Substantia nigra (tissue), 51 donors: ENCODE measurements at places on chromosomes 13 and 19.

GRCh38 chr13:21871382-21871781, 200.5 kb downstream of the FGF9 start:
- no peak for DNase-seq

GRCh38 chr19:6531956-6532243, 1.1 kb downstream of the TNFSF9 start:
- no peak for DNase-seq

GRCh38 chr13:62360609-62361008, 945.0 kb upstream of the PCDH20 start:
- no peak for DNase-seq

- DNase-seq = no peak
Measured at GRCh38 chr13:105445796-105446195, 1089.7 kb downstream of the EFNB2 start.

DNA sequence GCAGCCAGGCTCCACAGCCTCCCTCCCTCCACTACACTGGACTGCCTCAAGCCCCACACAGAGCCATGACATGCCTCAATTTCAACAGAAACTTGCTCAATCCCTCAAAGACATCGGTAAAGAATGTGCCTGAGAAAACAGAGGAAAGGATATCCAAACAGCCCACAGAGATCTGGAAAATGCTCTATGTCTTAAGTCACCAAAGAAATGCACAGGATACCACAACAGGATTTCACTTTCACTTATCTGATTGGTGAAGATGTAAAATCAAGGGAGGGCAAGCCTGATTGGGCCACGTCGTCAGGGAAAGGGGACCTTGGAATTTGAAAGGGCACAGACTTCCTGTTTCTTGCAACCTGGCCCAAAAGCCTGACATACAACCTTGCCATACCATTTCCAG, 14.2 kb downstream of the CACNA1A start:
- no peak for DNase-seq

DNA sequence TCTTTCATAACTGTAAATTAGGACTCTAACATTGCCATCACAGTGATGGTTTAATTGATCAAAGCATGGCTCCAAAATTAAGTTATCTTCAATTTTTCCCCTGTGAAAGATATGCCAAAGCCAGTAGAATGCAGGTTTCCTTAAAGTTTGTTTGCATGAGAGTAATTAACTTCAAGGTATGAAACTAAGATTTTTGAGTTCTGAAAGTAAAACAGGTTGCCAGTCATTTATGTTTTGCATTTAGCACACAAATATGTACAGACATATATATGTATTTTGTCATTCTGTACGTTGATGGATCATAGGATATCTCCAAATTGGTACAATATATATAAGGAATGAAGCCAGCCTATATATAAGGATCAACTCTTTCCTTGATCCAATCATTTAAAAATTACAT, 23.6 kb upstream of the NDFIP2 start:
- no peak for DNase-seq
